ENCODE measurements at places on chromosomes 1 and 21.

DNA sequence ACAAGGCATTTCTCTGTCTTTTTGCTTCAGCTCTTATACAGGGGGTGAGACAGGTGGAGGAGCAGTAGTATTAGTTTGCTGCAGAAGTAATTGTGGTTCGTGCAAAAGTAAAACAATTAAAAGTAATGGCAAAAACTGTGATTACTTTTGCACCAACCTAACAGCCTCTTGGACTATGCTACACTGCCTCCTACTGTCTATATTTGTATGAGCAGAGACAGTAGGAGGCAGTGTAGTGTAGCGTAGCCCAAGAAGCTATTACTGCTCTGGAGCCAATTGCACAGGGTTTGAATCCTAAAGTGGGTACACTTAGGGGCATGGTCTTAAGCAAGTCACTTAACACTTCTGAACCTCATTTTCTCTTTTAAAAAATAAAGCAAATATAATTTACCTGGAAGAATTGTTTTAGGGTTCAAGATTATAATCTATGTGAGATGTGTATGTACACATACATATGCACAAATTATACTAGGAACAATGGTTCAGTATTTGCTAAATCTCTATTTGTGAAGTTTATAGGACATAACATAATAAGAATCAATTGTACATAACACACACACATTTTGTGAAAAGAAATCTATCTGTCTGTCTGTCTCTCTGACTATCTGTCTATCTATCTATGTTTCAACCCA is 103.8 kb downstream of the BRINP3 start:
- DNase-seq = peak; percentile 36

- DNase-seq = no peak
These were observed 10.8 kb downstream of the FTCD start for GRCh38 chr21:46144464-46145070.

- DNase-seq = no peak
These were observed 24.7 kb downstream of the LYST start for GRCh38 chr1:235841938-235842545.

DNA sequence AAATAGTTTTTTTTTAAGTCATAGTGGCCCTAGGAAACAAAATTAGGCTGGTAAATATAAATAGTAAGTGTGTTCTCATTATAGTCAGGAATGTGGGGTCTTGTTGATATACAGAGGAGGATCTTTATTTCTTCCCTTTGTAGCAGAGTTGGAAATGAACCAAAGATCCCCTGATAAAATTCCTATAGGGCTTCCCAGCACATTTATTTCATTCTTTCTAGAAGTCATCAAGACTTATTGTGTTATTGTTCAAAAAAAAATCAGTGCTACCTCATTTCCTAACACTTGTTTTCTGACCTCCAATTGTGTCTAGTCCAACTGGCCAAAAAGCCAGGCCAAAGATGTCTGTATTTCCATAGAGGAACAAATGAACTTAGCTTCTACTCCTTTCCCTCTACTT is 7.6 kb upstream of the PLEKHO1 start:
- no peak for DNase-seq

GRCh38 chr1:241181971-241182370 is 175.0 kb downstream of the RGS7 start:
- no peak for DNase-seq

- DNase-seq = no peak
These were observed 92.8 kb upstream of the IFFO2 start for GRCh38 chr1:19049128-19049768.

- DNase-seq = no peak
These were observed 68.3 kb downstream of the ADARB1 start for GRCh38 chr21:45142469-45143308.

GRCh38 chr1:44603718-44604117 is 70.6 kb downstream of the TMEM53 start:
- DNase-seq = peak; percentile 49

DNA sequence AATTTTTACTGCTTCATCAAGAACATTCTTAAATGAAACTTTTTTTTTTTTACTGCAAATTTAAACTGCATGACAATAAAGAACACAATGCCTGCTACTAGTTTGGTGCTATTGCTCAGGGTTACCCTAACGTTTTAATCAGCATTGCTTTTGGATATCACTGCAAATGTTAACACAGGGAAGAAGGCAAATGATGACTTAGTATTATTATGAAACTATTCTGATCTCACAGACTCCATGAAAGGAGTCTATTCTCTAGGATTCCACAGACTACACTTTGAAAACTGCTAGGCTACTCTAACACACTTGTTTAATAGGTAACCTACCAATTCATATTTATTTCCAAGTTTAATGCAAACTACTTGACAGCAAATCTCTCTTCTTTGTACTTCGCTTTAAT is 49.8 kb downstream of the GATAD2B start:
- DNase-seq = no peak

DNA sequence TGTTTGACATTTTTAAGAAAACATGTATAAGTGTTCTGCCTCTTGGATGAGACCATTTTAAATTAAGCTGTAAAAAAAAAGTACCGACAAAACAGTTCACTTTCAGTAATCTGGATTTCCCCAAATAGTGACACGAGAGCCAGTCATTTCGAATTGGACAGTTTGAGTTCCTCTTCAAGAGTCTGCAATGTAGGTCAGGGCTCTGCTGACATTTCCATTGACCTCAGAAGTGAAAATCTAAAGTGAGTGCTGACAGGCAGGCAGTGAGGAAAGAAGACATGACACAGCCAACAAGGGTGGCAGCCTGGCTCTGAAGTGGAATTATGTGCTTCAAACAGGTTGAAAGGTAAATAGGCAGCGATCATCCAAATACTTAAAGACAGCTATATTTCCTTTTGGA is at the start of gene IL23R:
Gene IL23R, plus strand, starts transcription at position 259 of the 400 bp plus-strand sequence. CDS start 1,667 bp downstream, outside the sequence.
- DNase-seq = no peak

GRCh38 chr1:101043776-101044175 is 18.2 kb upstream of the DPH5 start:
- DNase-seq = no peak

- DNase-seq = no peak
These were observed 72.8 kb downstream of the OSBPL9 start for GRCh38 chr1:51689643-51690042.

DNA sequence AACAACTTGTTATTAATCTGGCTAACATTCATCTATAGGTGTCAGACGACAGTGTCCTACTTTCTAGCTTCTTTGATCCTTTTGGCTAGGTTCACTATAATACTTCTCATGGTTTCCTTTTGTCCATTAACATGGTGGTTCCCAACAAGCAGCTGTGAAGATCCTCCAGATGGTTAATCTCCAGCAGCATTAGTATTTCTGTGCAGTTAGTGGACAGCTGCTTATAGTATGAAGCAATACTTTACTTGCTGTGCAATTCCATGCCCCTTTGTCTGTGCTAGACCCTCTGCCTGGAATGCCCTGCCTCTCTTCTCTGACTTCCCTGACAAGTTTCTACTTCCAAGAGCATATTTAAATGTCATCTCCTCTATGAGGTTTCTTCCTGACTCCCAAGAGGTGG is 41.7 kb upstream of the ARHGAP29 start:
- DNase-seq = no peak

- DNase-seq = no peak
These were observed 172.7 kb downstream of the BRINP2 start for GRCh38 chr1:177343445-177343844.

DNA sequence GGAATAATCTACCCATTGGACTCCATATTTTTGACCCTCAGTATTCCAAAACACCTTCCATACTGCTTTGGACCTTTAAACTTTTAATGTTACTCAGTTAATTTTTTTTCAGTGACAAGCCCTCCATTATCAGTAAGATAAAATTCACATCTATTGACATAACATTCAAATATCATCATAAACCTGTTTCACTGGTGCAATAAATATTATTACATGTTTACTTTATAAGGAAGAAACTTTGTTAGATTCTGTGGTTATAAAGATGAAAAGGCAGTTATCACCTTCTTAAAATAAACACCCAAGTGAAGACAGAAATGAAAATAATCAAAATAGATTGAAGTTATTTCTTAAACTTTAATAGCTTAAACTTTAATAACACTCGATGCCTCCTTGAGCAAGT is 758.5 kb upstream of the ADGRL2 start:
- DNase-seq = no peak

GRCh38 chr1:232628335-232629249 is 1.3 kb downstream of the SIPA1L2 start:
- peak; percentile 59 for DNase-seq

- no peak for DNase-seq
These were observed 182.9 kb downstream of the OMA1 start for GRCh38 chr1:58363585-58363984.

DNA sequence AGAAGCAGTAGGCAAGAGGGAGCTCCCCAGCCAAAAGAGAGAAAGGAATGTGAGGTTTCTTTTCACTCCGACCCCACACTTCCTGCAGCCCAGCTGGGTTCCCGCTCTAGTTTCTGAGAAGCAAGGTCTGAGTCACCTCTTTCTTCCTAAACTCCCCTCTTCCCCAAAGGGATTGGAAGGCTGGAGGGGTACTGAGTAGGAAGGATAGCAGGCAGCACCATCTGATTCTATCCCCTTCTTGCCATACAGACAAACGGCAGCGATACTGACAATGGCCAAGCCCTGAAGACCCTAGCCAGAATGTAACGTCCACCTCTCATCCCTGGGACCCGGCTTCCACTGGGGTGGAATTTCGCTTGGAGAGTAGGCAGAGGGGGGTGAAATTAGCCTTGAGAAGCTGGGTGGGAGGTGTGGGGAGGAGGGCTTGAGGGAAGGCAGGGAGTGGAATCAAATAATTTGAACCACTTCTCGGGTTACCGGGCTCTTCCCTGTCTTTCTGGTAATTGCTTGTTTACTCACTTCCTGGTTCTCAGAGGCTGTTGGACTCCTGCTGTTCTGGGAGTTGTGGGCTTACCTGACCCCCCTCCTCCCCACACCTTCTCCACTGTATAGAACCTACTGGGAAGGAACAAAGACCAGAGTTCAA is 13.2 kb downstream of the IER5 start:
- DNase-seq = no peak

DNA sequence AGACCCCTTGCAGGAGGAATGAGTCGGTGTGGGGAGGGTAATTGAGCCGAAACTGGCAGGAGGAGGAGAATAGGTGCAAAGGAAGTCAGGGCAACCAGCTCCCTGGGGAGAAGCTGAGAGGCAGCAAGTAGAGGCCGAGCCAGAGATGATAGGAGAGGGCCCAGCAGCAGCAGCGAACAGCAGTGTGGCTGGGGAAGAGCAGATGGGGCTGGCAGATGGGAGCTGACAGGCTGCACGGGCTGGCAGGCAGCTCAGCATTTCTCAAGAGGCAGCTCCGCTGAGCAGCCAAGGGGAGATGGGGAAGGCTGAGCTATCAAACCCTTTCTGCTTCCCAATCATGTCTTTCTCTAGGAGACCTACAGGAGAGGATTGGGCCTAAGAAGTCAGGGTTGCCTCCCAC is 158.2 kb downstream of the TRIM33 start:
- no peak for DNase-seq

GRCh38 chr21:43608225-43608624 is 51.1 kb downstream of the HSF2BP start:
- DNase-seq = peak; percentile 17

All from RPMI8226 (cell line).